Tibial nerve (tissue), 4 donors: ENCODE measurements at places on chromosomes 6 and 20. TPM values are rescaled to one million over a fixed set of nuclear protein-coding genes. Genes with fewer than 3 reads are reported as not detected.

DNA sequence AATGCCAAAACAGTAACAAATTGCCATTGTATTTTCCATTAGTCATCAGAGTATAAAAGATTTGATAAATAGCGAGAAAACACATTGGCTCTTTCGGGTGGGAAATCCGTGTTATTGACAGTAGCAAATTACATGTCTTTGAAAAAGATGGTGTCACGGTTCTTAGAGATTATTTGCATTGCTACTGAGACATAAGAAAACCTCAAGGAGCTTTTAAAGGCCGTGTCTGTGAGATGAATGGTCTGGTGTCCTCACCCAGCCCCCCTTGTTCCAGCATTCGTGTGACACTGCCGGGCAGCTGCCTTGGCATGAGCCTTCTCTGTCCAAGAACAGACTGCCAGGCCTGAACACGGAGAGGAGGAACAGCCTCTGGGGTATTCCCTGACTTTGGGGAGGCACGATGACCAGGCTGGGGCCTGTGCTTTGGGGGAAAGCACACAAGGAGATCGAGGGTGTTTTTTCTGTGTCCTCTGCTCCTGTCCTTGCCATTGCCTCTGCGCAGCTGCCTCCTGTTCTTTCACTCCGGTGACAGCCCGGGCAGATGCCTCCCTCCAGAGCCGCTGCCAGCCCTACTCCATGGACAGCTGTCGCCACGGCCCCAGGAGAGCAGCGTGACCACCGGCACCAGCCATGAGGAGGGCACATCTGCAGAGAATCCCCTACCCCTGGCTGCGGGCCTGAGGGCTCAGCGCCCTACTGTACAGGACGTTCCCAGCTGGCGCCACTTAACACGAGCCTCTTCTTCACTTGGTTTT, 167.7 kb upstream of the CDYL start:
- no peaks in the 10 kb centered on the region for H3K4me1 ChIP-seq
- no peak overlapping the region for H3K4me3 ChIP-seq
- H3K27ac ChIP-seq, result no peak overlapping the region
- no peaks in the 10 kb centered on the region for H3K36me3 ChIP-seq

DNA sequence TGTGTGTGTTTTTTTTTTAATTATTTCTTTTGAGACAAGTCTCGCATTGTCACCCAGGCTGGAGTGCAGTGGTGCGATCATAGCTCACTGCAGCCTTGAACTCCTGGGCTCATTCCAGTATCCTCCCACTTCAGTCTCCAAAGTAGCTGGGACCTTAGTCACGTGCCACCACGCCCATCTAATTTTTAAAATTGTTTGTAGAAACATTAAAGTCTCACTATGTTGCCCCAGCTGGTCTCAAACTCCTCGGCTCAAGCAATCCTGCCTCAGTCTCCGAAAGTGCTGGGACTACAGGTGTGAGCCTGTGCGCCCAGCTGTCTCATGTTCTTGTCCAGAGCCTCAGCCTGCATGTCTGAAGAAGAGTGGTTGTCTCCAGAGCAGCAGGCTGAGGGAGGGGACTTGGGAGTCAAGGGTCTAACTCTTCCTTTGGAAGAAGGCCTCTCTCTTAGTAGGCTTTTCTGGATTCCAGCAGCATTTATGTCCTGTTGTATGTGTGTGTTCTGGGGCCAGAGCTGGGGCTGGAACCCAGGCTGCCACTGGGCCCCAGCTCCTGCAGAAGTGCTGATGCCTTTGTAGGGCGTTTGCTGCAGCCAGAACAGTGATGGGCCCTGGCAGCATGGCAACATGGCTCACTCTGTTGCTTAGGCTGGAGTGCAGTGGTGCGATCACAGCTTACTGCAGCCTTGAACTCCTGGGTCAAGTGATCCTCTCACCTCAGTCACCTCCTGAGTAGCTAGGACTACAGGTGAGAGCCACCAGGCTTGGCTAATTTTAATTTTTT, 5.4 kb downstream of the DNMT3B start:
- no peaks in the 10 kb centered on the region for H3K36me3 ChIP-seq
- no peak overlapping the region for H3K27ac ChIP-seq
- DNase-seq, result no peak
- H3K27me3 ChIP-seq, result no peaks in the 10 kb centered on the region
- H3K4me1 ChIP-seq, result no peaks in the 10 kb centered on the region

DNA sequence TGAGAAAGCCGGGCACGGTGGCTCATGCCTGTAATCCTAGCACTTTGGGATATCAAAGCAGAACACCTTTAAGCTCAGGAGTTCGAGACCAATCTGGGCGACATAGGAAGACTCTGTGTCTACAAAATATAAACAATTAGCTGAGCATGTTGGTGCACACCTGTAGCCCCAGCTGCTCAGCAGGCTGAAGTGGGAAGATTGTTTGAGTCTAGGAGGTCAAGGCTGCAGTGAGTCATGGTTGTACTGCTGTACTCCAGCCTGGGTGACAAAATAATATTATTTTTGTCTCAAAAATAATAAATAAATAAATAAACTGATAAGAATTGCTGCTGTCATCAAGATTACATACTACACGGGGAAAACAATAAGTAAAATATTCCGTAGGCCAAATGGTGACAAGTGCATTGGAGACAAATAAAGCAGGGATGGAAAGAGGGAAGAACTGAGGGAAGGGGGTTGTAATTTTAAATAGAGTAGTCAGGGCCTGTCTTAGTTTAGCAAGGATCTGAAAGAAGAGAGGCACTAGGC, 14.0 kb upstream of the TOP1 start:
- no peak for DNase-seq
- peaks cover 3% of the 10 kb centered on the region for H3K4me1 ChIP-seq
- H3K4me3 ChIP-seq, result no peak overlapping the region
- no peaks in the 10 kb centered on the region for H3K36me3 ChIP-seq
- no peaks in the 10 kb centered on the region for H3K27me3 ChIP-seq

GRCh38 chr20:32608664-32609015, 23.5 kb upstream of the NOL4L start:
- no peaks in the 10 kb centered on the region for H3K36me3 ChIP-seq
- DNase-seq, result no peak
- H3K4me3 ChIP-seq, result no peak overlapping the region
- H3K27me3 ChIP-seq, result peaks cover 12% of the 10 kb centered on the region

TUBB2B gene
- 41.7 TPM for total RNA-seq

PNPLA1 gene
- not detected for total RNA-seq
